ENCODE measurements at places on chromosomes 3 and 15.

DNA sequence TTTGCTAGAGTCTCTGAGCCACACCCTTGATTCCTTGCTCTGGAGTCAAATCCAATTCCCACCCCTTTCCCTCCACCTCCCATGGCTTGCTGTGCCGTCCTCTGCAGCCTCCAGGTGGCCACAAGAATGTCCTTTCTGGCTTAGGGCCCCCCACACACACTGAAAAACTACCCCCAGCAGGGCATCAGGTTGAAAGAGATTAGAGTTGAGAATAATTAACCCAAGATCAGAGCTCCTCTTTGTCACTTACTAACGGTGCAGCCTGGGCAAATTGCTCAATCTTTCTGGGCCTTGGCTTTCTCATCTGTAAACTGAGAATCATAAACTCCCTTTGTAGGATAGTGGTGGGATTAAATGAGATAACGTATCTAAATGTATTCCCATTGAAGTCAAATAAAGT, 78.5 kb downstream of the MRPL46 start:
- DNase-seq = no peak

- DNase-seq = no peak
These were observed 809 bp downstream of the RBP1 start for GRCh38 chr3:139538733-139539132.

GRCh38 chr3:163364717-163365116, 1713.6 kb downstream of the SI start:
- no peak for DNase-seq

GRCh38 chr3:186489507-186489906, 54.7 kb downstream of the CRYGS start:
- no peak for DNase-seq

- DNase-seq = no peak
These were observed 60.0 kb downstream of the NR1I2 start for GRCh38 chr3:119841808-119842471.

DNA sequence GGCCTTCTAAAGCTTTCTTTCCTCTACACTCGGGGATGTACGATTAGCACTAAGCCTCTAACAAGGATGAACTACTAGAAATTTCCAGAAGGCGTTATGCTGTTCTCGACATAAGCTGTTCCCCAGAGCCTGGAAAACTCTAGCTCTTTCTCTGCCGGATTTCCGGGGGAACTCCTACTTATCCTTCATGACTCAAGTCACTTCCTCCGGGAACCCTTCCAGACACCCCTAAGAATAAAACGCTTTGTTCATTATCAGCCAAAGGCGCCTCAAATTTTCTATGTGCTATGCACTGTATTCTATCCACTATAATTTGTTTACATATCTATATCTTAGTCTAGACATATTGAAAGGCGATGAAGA, 455 bp upstream of the SNAP23 start:
- no peak for DNase-seq

GRCh38 chr3:57126244-57126643, 38.9 kb downstream of the IL17RD start:
- no peak for DNase-seq

DNA sequence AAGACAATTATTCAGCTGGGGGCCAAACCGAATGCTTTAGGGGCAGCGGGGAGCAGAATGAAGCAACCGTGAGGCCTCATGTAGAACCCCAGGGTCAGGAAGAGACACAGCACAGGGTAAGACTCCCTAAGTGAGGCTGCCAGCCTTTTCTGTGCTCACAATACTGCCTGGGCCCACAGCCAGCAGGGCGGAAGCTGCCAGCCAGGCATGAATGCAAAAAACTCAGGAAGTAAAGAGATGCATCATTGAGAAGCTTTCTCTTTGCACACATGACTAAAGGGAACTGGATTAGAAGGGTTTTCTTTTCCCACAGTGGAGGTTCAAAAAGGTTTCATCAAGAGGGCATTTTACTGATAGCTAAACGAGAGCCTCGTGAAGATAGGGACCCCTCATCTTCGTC, 33.3 kb downstream of the CA12 start:
- no peak for DNase-seq

DNA sequence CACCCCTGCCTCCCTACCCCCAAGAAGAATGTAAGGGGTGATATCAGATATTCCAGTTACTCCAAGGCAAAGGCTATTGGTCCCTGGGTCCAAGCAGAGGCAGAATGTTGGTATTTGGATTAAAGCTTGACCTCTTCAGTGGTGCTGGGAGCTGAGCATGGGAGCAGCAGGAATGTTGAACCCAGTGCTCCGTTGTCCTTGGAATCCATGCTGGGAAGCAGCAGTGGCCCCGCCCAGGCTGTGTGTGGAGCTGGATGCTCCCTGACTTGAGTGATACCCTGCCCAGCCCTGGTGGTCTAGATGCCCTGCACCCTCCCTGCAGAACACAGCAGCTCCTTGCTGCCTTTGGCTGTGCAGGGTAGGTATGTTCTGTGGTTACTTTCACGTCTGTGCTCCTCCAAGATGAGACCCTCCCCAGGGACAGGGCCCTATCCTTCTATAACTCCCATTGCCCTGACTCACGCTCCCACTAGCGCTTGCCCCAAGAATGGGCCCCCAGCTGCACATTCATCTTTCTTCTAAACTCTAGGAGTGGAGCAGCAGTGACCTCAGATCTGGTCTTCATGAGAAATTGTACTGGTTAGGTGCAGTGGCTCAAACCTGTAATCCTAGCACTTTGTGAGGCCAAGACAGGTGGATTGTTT, 35.1 kb downstream of the UMPS start:
- no peak for DNase-seq

DNA sequence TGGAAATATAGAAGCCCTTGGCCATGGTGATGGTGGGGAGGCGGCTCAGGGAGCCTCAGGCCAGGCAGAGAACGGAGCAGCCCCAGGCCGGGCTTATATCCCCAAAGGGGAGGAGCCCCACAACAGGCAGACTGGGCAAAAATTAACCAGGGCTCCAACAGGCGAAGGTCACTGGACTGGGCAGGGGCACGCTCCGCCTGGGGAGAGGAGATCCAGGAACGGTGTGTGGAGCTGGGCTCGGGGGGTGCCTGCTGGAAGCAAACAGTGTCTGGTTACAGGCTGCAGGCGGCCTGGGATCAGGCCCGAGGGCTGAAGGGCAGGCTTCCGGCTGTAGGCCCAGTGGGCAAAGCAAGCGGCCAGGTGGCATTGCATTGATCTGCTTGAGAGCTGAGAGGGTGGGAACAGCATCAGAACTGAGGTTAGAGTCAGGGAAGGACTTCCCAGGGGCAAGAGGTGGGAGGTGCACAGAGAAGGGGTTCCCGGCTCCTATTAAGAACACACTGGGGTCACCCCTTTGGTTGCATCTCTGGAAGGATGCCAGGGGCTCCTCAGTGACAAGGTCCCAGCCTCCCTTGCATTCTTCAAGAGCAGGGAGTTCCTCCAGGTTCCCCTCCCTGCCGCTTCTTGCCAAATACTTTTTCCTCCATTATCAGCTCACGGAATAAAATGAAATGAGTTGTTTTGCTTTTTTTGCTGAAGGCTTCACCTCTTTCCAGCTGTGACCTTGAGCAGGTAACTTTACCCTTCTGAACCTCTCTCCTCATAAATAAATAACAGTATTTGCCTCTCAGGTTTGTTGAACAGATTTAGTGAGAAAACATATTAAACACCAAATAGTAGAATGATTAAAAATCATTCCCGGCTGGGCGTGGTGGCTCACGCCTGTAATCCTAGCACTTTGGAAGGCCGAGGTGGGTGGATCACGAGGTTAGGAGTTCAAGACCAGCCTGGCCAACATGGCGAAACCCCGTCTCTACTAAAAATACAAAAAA, 7.8 kb downstream of the ANPEP start:
- DNase-seq = no peak

DNA sequence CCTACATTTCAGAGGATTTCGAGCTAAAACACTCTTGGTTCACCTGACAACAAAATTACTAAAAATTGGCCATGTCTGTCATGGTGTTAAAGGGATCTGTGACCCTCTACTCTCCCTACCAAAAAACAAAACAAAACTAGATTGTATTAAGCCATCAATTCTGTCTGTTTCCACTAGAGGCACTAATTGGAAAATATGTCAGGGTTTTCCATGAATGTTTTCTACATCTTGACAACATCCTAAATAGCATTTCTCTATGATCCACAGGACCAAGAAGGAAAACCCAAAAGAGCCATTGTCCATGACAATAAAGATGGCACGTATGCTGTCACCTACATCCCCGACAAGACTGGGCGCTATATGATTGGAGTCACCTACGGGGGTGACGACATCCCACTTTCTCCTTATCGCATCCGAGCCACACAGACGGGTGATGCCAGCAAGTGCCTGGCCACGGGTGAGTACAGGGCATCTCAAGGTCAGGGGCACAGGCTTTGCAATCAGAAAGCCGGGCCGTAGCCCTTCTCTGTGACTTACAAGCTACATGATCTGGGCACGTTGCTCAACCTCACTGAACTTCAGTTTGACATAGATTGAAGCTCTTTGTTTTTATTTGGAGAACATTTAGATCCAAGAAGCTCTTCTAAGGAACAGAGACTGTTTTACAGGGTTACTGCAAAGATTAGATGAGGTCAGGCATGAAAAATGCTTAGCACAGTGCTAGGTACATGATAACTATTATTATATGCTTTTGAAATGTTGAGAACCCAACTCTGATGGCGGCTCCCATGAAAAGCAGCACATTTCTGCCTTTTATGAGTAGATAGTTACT, 74.8 kb downstream of the DNASE1L3 start:
- DNase-seq = no peak

DNA sequence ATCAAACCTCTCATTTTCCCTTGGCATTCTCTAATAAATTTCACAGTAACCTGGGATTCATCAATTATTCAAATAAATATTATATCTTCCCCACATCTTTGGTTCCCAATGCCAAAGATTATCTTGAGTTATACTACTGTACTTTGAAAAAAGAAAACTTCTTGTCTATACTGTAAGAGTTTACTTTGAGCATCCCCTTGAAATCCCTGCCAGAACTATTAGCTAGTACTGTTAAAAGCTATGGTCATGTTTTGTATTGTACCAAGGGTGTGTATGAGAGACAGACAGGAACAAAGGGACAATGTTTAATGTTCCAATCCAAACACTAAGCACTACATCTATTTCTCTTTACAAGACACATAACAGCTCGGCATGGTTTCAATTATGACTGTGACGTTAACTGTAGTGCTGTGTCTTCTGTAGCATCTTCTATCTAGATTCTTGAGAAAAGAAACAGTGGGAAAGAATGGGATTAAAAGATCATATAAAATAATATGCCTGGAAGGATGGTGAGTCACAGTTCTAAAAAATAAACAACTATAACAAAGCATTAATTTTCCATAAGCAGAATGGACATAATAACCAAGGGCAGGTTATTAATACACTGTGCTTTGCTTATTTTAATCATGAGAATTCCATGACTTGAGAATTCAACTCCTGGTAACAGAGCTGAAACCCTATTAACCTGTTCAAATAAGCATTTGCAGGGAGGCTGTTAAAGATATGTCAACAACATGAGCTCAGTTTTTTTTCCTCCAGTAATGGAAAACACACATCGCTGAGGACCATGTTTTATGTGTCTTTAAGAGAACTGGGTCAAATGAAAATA, 71.1 kb downstream of the ALDH1A2 start:
- no peak for DNase-seq

DNA sequence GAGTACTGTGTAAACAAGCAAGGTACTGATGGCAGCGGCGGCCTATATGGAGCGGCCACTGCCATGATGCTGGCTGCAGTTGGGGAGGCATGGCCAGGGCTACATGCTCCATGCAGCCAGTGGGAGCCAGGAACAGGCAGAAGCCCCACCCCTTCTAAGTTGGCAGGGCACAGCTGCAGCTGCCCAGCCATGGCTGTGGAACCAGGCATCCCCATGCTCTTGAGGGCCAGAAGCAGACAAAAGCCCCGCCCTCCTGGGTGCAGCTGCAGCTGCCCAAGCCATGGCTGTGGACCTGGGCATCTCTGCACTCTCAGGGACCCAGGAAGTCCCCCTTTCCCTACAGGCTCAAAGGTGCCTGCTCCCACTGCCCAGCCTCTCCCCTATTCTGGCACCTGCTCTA, 150.9 kb downstream of the FMN1 start:
- no peak for DNase-seq

GRCh38 chr3:157285141-157285540, 125.2 kb upstream of the CCNL1 start:
- DNase-seq = no peak

- DNase-seq = no peak
These were observed 15.0 kb downstream of the NEK10 start for GRCh38 chr3:27354161-27354560.

DNA sequence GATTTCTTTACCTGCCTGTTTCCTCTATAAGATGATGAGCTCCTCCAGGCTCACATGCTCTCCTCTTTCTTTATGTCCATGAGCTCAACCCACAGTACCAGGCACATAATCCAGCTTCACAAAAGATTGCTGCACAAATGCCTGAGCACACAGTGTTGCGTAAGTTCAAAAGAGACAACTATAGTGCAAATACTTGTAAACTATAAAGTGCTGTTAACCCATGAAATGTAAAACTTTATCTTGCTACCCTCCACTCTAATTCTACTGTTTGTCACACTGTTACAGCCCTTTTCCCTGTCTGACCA, 101.0 kb upstream of the LPP start:
- no peak for DNase-seq

DNA sequence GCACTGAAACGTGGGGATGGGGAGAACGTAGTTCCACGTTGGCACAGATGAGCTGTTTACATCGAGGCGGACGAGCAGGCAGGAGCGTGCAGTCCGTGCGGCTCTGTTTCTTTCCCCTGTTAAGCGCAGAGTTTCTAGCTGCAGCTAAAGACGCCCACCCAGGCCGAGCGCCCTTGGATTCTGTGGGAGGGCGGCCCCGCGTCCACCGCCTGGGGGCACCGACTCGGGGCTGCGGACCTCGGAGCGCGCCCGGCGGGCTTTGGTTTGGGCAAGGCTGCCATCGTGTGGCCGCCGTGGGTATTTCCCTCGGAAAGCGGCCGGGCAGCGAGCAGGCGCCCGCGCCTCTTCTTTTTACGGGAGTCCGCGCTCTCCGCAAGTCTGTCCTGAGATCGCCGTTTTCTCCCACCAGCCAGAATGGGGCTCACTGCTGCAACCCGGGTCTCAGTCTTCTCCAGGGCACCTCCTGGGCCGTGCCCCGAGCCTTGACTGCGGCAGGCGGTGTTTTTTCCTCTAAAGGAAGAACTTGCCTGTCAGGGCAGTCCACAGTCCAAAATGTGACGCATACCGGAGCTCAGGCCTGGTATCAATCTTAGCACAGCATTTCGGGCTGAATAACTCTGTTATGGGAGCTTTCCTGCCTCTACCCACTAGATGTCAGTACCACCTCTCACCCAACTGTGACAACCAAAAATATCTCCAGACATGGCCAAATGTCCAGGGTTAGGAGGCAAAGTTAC, 219.9 kb upstream of the IGF1R start:
- DNase-seq = peak; percentile 67

GRCh38 chr3:63047068-63047467, 171.9 kb upstream of the CADPS start:
- no peak for DNase-seq

Data from activated CD8-positive, alpha-beta T cell treated with anti-CD3 and anti-CD28 coated beads for 36 hours (primary cell).